ENCODE measurements at places on chromosomes 3 and 15.

DNA sequence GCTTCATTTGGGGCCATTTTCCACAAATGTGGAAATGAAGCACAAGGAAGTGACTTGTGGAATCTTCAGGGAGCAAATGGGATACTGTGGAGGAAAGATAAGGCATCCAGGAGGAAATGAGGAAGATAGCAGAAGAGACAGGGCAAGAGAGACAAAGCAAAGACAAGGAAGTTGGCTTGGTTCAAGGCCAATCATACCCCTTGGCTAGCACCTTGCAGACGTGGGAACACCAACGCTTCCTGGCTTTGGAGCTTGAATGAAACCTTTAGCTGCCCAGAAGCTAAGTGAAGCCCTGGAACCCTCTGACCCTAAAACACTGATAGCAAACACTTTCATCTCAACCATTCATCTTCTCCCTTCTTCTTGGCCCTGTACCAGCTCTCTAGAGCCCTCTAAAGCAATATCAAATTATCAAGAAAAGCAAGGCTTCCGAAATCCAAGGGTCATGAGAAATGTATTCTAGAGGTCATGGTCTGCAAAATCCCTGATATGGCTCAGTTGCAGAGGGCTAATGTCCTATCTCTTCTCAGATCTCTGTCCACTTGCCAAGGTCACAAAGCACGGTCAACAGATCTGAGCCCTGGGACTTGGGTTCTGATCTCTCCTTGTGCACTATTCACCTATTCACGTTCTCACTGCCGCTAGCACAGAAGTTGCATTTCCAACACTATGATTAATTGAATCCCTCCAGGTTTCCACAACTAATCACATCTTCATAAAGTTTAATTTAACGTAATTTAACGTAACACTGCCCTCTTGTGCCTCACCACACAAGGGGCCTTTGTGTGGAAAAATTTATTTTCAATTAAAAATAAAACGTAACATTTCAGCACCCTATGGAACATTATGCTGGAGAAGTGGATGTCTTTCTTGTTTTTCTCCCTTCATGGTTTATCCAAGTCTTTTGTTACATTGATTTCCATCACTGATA lies 557.6 kb upstream of the ADAMTS9 start:
- DNase-seq = no peak

- no peak for DNase-seq
These were observed 48.7 kb downstream of the ARRDC4 start for GRCh38 chr15:98009169-98009568.

- no peak for DNase-seq
These were observed 51.9 kb downstream of the EPHB1 start for GRCh38 chr3:134846911-134847317.

DNA sequence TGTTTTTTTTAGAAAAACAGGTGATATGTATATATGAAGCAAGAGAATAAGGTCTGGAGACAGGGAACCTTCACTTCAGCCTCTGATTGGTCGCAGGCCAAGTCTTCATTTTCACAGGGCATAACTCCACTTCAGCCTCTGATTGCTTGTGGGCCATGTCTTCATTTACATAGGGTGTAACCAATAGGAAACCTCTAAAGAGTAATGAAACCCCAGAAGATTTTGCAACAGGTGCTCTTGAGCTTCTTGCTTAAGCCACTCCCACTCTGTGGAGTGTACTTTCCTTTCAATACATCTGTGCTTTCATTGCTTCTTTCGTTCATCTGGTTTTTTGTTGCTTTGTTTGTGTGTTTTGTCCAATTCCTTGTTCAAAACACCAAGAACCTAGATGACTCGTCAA lies 22.6 kb upstream of the SCG3 start:
- DNase-seq = no peak

DNA sequence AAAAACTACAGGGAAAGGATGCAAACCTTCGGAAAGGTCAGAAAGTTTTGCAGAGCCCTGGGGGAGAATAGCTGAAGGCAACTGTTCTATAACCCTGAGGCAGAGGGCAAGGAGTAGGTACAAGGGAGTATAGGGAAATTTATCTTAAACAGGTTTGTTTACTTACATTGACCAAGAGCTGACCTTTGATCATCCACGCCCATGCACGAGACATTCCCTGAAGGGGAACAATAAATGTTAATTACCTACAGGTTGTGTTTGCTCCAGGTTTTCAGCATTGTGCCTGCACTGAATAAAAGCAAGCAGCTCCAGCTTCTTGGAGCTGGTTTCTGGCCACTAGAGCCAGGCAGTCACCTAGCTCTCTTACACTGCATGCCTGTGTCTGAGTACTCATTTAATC lies 524.5 kb upstream of the TGFBR2 start:
- no peak for DNase-seq

DNA sequence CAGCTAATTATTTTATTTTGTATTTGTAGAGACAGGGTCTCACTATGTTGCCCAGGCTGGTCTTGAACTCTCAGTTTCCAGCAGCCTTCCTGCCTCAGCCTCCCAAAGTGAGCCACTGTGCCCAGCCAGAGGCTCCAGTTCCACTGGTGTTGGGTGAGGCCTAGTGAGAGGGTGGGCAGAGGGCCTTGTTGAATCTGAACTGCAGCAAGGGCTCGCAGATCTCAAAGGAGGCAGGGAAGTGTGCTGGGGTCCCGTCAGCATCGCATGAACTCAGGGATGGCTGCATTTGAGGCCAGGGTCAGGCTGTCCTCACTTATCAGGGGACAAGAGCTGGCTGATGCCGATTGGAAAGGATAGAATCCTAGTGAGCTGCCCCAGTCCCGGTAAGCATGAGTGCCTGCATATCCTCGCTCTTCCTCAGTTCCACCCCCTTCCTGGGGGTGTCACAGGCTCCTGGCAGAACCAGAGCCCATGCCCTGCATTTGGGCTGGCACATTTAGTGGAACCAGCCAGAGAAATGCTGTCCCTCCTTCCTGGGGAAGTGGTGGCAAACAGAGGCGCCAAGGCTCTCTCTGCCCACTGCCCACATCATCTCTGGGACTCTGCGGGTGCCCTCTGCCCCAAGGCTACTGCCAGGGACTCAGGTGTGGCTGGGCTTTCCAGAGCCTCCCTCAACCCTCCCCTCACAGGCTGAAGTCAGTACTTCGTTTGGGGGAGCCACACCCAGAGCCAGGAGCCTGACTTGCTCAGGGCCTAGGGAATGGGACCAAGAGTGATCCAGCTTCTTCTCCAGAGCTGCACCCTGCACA lies 24.1 kb downstream of the ALS2CL start:
- DNase-seq = no peak

Data from stimulated activated CD4-positive, alpha-beta T cell treated with anti-CD3 and anti-CD28 coated beads, Interleukin-4, amount 100 ng/mL, for 1 hour (primary cell).